ENCODE measurements at places on chromosomes 6 and 20.

- DNase-seq = no peak
Measured at GRCh38 chr6:137810554-137811120, 56.4 kb upstream of the TNFAIP3 start.

- no peak for DNase-seq
Measured at GRCh38 chr6:169976301-169977081, 225.1 kb downstream of the ERMARD start.

DNA sequence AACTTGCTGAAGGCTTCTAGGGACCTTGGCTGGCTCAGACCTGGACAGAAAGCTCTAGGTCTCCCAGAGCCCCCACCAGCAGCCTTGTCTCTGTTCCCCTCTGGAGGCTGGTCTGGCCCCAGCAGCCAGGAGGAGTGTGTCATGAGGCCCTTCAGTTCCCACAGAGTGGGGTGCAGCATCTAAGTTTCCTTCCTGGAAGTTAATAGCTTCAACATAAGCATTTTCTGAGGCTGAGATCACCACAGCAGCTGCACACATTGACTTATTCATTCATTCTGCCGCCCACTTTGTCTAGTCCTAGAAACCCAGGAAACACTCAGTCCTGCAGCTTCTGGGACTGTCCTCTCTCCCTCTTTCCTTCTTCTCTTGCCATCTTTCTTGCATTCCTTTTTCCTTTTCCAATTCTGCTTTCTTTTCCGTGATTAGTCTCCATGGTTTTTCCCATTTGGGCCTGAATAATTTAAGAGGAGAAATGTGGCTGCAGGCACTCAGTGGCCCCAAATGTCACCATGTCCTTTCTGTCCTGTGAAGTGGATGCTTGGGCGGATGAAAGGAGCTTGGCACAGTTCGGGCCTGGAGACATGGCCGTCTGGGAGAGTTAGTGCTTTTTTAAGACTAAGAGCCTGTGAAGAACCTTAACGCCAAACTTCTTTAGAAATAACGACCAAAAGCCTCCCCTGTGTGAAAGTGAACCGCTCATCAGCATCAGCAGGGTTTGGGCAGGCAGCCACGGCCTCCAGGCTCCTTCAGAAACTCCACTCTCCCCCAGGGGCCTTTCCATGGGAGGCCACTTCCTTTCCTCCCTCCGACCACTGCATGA lies 31.0 kb upstream of the PCMTD2 start:
- DNase-seq = peak; percentile 16

DNA sequence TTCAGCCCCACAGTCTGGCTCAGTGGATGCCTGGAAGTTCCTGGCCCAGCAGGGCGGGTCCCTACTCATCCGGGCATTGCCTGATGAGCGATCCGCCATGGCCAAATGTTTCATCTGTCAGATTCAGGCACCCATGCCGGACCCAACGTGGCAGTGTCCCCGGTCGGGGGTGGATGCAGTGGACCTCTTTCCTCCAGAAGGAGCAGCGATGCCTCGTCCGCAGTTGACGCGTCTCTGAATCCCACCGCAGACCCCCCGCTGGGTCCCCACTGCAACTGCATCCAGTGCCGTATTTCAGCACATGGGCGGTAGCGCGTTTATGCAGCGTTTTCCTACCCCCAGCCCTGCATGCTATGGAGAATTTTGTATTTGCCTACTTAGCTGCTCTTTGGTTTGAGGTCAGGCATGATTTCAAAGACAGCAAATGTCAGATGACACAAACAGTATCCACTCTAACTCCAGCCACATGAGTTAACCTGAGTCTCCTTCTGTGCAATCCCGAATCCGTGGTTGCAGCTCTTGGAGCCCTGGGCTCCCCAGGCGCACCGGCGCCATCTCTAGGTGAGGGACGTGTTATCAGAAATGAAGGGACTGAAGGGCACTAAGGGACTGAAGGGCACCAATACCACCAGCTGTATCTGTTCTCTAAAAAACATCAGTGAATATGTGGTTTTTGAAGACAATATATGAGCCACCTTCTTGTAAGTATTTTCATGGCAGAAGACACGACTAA lies 72.6 kb upstream of the THBS2 start:
- peak; percentile 30 for DNase-seq

GRCh38 chr20:22371843-22372242 lies 212.5 kb downstream of the FOXA2 start:
- DNase-seq = no peak

DNA sequence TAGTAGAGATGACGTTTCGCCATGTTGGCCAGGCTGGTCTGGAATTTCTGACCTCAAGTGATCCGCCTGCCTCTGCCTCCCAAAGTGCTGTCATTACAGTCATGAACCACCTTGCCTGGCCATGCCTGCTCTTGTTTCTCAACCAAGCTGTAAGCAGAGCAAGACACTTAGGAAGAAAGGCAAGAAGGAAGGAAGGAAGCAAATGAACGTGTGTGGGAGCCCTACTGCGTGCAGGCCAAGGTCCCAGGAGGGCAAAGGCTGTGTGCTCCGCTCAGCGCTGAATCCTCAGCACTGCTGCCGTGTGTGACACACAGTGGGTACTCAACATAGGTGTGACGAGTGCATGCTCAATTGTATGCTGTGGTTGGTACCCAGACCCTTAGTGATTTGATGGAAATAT lies 47.4 kb downstream of the SULF2 start:
- no peak for DNase-seq

DNA sequence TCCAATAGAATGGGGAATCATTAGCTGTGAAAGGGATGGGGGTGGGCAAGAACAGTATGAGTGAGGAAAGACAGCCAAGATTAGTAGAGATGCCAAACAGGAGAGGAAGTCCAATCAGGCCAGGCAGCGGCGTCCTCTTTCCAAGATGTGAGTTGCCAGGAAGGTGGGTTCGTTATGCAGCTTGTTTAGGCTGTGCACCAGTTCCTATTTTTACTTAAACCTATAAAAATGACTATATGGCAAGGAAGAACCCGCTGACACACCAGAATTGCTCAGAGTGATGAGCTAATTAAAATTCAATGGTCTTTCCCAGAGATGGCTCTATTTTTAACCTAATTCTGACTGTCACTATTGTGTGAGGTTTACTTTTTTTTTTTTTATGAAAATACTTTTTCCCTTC lies 88.2 kb downstream of the SLC22A23 start:
- DNase-seq = no peak

DNA sequence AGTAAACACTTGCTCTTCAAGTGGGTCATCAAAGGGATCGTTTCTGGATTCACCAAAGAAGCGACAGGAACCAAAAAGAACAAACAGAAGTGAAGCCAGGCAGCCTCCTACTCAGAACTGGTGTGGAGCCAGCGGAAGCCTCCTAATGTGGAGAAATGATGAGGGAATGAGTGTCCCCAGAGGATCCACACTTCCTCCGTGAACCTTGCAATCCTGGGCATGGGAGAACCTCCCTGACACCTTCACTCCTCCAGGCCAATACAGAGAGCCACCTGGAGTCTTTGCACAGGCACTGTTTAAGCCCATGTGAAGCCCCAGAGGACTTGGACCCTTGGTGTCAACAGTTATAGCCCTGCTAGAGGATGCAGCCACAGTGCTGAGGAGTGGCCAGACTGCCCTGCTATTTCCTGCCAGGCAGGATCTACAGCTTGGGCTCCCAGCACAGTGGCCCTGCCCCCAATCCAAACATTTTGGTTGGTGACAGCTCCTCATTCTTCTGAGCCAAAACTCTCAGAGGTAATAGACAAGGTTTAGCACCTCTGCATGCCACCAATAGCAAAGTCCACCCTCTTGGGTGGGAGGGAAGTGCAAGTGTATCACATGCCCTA lies 23.2 kb upstream of the SERINC1 start:
- DNase-seq = no peak

DNA sequence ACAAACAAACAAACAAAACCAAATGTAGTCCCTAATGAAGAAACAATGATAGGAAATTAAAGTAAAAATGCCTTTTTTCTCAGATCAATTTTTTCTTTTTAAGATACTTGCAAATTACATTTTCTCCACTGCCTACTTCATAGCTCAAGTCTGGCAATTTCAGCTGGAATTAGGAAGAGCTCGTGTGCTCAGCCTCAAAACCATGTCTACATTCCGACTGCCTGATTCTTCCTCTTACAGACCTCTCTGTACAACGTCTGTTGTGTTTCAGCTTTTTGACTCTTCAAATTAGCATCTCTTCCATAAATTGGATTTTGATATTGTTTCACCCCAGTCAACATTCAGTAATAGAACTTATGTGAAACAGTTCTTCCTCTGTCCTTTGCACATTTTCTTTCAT lies 9.3 kb upstream of the EDN1 start:
- DNase-seq = no peak

GRCh38 chr6:142842418-142843261 lies 102.3 kb downstream of the HIVEP2 start:
- peak; percentile 66 for DNase-seq

DNA sequence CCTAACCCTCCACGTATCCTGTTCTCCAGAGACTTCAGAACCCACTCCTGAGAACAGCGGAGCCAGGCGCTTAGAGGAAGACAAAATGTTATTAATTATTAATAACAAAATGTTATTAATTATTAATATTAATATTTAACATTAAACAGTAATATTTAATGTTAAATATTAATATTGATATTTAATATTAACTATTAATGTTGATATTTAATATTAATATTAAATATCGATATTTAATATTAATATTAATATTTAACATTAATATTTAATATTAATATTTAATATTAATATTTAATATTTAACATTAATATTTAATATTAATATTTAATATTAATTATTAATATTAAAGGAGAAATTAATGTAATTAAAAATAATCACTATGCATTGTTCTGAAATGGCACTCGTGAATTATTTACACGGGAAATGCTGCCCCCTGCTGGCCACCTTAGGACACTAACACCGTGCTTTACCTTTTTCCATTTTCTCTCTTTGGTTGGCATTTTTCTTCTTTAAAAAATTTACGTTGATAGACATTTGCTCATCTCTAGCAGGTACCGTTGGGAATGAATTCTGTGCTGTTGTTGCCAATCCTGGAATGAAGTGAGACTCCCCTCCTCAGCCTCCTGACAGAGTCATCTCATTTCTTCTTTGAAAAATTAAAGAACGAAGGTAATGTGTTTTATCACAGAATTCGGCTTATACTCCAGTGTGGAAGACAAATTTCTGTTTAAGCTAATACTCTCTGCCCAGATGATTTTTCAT lies 7.5 kb upstream of the GGTLC1 start:
- DNase-seq = peak; percentile 75

DNA sequence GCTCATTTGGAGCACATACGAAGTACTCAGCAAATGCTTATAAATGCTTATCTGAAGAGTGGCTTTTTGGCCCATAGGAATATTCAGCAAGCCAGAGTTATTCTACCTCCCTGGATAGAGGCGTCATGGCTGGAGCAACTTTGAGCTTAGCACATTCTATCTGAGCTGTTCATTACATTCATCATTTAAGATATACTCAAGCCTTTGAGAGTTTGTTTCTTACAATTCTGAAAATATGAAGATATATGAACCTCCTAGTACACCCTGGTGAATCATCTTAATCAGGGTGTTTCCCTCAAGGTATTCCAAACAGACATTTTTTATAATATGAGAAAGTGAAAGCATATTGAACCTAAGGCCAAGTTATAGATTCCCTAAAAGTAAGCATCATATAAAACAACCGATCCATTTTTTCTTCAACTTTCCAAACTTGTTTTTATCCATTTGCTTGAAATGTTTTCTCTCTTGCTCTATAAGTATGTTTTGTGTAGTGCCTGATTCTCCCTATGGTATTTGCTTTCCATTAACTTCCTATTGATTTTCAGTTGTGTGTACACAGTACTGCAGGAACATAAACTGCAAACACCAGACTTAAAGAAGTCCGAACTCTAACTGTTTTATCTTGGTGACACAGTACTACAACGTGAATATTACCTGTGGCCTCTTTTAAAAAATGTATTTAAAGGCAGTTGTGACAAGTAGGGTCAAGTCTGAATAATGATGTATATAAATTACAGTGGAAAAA lies 139.7 kb upstream of the PTPRK start:
- DNase-seq = no peak

- no peak for DNase-seq
Measured at GRCh38 chr6:150033207-150033771, 8.0 kb upstream of the RAET1L start.

- DNase-seq = no peak
Measured at GRCh38 chr6:39553029-39553428, 172.2 kb downstream of the KIF6 start.

DNA sequence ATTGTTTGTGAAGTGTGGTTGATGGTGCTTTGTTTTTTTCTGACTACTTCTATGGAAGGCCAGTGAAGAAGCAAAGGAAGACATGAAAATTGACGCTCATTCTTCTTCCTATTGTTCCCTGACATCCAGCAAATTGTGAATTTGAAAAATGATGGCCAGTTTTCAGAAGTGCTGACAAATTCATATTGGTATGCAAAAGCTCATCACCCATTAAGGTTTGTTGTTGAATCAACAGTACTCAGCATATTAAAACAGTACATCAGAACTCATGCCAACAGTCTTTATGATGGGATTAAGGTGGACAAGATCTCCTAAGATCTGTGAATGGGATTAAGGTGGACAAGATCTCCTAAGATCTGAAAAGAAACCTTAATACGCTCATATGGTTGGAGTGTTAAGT lies 1.0 kb upstream of the MTG2 start:
- no peak for DNase-seq

GRCh38 chr6:30683183-30683979 lies 3.1 kb downstream of the PPP1R18 start:
- DNase-seq = peak; percentile 29

GRCh38 chr20:58556961-58557360 lies 41.8 kb upstream of the APCDD1L start:
- DNase-seq = no peak

GRCh38 chr6:44493593-44493992 lies 106.1 kb downstream of the CDC5L start:
- DNase-seq = no peak

- no peak for DNase-seq
Measured at GRCh38 chr20:49809803-49810359, 2.7 kb upstream of the SLC9A8 start.

GRCh38 chr20:38060536-38060935 lies 27.0 kb downstream of the RPRD1B start:
- no peak for DNase-seq

DNA sequence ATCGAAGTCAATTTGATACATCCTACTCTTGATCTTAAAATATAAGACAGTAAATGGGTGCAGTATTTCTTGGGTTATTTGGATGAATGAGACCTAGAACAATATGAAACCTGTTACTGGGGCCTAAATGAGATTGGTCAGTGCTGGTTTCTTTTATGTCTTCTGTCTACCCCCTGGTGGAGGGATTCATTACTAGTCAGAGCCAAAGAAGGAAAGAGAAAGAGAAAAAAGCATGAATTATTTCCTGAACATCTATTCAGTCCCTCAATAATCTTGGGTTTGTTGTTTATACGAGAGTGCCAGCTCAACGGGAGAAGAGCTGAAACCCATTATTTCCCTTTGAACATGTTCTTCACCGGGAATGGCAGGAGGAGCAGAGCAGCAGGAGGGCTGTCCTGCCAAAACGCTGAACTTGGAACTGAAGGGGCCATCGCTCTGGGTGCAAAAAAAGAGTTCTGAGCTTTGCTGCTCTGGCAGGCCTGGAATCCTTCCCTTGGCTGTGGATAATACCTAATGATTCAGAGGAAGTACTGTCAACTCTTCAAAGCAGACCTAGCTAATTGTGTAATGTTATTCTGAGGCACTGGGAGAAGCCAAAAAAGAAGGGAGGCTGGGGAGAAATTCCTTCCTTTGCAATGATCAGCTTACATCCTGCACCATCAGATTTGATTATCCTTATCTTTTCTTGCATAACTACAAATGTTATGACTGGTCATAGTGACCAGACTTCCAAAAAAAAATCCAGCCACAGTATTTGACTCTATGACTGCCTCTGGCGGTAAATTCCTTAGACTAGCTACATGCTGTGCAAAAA lies 72.0 kb downstream of the BLOC1S5 start:
- no peak for DNase-seq

Data from activated CD4-positive, alpha-beta T cell treated with anti-CD3 and anti-CD28 coated beads for 36 hours (primary cell).